D721Med (cell line): ENCODE measurements at places on chromosomes 1 and 21.

DNA sequence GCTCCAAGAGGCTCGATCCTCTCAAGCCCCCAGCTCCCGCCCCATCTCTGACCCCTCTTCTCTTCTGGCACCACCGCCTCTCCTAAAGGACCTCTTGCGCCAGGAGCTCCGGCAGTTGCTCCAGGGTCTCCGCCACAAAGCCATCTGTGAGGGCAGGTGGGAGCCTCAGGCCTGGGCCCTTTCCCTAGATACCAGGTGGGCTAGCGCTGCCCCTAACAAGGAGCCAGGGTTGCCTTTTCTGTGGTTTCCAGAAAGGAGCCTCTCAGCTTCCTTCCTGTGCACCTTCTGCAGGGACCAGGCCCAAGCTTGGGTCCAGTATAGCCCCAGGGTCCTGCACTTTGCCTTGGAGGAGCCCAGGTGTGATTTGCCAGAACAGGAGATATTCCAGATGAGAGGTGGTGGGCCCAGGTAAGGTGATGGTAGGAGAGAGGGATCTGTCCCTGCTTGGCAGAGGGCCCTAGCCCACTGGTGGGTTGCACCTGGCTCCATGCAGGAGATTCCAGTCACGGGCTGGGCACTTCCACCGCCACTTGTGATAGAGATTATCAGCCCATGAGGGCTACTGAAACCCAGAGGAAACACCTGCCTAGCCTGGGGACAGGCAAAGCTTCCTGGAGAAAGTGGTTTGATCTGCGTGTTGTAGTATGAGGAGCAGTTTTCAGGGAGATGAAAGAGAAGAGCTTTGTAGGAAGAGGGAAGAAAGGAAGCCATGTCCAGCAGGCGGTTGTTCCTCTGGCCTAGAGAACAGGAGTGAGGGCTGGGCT is 1.0 kb downstream of the CCDC24 start:
- DNase-seq, result no peak

DNA sequence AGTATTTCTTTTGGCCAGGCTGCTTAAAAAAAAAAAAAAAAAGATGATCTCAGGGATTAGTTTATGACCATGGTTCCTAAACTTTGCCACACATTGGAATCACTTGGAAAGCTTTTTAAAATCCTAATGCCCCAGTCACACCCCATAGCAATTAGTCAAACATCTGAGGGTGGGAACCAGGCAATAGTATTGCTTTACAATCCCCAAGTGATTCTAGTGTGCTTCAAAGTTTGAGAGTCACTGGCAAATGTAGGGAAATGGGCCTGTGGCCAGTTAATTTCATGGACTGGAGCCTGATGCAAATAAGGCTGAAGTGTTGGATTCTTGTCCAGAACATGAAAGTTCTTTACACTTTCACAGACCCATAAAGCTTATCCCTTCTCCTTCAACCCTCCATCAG is 374.6 kb upstream of the ESRRG start:
- DNase-seq, result no peak

- no peak for DNase-seq
Observed at GRCh38 chr1:81805537-81806431, 5.0 kb downstream of the ADGRL2 start.

DNA sequence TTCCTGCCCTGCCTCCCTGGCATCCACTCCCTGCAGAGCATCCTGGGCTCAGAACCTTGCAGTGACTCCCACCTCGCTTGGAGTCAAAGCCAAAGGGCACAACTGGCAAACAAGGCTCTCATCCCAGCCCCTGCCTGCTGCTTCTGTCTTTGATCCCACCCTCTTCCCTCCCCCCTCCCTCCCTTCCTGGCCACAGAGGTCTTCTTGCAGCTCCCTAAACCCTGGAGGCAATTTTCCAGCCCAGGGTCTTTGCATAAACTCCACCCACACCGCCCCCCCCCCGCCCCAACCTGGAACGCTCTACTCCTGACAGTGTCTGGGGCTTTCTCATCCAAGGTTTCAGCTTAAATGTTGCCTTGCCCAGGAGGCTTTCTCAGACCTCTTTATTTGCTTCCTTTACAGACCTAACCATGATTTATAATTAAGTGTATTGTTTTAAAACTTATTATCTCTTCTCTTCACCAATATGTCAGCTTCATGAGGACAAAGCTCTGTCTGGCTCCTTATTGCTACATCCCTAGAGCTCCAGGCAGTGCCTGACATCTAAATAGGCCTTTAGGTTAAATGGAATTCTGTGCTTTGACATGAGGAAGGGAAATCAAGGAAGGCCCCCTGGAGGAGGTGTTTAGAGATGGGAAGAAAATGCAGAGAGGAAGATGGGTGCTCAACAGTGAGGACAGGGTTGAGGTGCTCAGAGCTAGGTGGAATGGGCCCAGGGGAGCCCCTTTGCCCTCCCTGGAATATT is 37.7 kb upstream of the PADI1 start:
- DNase-seq, result no peak

DNA sequence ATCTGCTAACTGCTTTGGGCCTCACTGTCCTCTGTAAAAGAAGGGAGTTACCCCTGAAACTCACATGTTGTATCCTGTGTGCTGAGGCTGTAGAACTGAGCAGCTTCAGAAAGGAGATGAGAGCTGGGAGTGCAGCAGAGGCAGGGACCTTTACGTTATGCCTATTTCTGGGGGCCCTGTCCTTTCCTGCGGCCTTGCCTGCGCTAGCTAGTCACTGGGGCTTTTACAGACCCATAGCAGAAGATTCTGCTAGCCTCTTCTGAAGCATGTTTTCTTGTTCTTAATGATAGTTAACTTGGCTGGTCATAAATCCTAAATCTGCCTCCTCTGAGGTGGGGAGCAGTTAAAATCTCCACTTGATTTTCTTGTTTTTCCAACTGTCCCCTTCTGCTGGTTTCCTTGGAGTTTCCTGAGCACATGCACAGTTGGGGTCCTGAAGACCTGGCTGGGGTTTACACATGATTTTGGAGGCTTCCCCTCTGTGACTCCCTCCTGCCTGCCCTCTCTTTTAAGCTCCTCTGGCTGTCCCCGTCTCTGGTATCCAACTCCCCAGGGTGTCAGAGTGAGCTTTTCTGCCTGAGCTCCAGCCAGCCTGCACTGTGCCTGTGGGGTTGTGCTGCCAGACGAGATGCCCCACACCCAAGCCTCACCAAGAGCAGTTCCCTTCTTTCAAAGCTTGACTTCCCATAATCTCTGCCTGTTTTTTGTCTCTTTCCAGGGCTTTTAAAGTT is 76.6 kb downstream of the NOS1AP start:
- no peak for DNase-seq

GRCh38 chr1:33361532-33362235 is 40.8 kb upstream of the A3GALT2 start:
- no peak for DNase-seq
